ENCODE measurements at places on chromosomes 2 and 18.

- DNase-seq: no peak
These were observed 44.6 kb downstream of the DPP4 start for GRCh38 chr2:162029287-162029901.

DNA sequence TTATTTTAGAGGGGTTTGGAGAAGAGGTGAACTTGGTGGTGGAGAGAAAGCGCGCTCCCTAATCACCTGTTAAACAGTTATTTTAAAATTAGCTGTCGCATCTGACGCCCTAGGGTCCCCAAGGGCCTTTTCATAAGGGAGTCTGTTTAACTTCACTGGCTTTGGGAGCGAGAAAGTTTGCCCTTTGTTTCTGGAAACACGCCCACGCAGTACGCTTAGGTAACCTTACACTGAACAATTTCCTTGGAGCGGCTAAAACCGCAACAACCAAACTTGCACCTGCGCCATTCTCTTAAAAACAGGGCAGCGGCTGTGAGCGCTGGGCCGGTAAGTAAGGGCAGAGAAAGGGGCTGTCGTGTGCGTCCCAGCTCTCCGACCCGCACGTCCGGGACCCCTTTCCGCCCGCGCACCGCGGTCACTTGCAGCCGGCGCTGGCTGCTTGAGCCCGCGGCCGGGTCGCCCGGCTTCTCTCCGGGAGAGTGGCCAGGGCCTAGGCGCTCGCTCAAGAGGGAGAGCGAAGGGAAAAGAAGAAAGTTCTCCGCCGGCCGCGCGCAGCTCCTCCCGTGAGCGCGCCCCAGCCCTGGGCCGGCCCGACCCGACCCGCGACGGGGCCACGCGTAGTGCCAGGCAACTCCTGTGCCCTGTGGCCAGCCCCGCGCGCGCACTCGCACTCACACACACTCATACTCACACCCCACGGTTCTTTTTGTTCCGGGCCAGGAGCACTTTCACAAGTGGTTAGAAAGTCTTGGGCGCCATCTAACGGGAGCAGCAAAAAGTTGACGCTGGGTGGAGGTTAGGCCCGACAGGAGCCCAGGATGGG, 19.2 kb downstream of the POU3F3 start:
- no peak for DNase-seq

- no peak for DNase-seq
These were observed 472.0 kb downstream of the DCDC2C start for GRCh38 chr2:4175343-4175742.

- no peak for DNase-seq
These were observed 23.0 kb downstream of the RTP5 start for GRCh38 chr2:241892299-241893137.

GRCh38 chr2:11152591-11152990, 2.7 kb upstream of the SLC66A3 start:
- no peak for DNase-seq

DNA sequence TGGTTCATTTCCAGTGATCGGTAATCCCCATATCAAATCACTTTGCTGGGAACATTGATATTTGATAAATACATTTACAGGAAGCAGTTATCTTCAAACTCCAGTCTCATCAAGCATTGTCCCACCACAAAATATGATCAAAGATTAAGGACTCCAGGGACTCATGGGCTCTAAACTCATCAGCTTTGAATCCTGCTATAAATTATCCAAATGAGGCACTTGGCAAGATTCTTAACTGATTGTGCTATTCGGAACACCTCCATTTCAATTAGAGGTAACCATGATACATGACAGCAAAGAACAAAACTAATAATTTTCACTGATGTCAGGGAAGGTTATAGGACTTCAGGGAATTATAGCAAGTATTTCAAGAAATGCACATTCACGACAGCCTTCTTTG, 1088.1 kb upstream of the PIK3C3 start:
- no peak for DNase-seq

DNA sequence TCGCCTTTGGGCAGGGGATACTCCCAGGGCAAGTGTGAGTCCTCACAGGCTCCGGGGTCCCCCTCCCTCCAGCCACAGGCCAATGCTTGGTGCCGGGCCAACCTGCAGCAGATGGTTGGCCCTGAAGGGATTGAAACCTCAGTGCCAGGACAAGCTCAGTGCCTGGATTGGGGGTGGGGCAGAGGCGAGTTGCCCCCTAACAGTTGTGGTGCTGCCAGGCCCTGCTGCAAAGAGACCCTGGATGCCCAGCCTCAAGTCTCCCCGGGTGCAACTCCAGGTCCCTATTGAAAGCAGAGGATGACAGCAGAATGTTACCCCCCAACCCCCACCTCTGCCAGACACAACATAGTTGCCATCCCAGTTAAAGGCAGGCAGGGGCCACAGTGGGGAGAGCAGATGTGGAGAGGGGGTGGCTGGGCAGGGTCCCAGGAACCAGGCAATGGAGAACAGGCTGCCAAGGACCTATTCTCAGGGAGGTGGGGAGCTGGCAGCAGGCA, 9.5 kb upstream of the RNF103 start:
- DNase-seq: no peak

- no peak for DNase-seq
These were observed 42.9 kb upstream of the SNTG2 start for GRCh38 chr2:907706-908105.

DNA sequence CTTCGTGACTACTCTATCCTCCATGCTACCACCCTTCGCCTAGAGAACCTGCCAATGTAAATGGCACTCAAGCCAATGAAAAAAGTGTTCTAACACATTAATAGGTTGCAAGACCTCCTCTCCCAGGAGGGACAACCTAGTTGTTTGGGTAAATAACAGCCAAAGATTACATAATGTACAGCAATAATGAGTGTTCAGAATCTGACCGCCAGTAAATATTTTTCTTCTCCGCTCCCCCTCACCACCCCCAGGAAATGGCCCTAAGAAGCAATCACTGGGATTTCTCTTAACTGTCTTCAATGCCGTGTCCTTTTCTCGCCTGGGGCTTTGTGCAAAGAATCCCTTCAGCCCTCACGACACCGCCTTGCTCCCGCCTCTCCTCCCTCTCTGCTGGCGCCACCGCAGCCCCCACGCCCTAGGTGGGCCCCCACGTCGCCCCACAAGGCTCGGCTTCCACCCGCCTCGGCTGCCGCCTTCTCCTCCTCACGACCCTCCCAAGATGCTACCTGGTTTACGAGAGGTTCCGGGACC, 458 bp downstream of the HYCC2 start:
- DNase-seq: peak; percentile 18

DNA sequence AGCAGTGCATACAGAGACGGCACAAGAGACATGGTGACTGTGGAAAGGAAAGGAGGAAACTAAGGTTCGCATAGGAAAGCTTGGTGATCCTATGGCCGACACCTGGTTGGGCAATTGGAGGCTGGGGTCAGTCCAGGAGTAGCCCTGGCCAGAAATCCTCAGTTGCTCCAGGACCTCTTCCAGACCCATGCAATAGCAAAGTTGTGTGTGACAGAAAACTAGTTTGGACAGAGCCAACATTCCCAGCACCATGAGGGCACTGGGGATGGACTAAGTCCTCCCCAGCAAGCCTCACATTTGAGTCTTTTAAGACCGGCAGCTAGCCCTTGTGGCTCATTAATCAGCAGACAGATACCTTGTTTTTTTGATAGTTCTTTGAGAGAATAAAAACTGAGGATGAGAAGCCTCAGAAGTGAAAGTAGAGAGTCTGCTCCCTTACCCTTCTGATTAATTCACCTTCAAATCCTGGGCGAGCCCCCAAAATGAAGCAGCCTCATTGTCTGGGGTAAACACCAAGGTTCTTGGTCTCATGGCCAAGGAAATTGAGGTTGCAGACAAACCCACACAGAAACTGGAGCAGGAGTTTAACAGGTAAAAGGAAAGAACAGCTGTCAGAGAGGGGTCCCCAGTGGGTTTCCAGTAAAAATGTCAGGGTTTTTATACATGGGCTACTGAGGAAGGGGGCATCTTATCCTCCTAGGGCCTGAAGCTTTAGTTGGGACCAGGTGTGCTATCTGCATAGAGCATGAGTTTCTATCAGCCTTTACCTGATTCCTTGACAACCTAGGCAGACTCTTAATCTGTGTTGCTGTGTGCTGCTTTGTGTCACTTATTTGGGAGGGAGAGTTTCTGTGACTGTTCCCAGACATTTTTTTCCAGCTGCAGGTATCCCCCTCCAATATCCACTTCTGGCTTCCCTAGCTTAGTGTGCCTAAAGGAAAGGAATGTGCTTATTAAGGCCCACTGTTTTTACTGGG, 39.1 kb downstream of the STK17B start:
- peak; percentile 25 for DNase-seq

DNA sequence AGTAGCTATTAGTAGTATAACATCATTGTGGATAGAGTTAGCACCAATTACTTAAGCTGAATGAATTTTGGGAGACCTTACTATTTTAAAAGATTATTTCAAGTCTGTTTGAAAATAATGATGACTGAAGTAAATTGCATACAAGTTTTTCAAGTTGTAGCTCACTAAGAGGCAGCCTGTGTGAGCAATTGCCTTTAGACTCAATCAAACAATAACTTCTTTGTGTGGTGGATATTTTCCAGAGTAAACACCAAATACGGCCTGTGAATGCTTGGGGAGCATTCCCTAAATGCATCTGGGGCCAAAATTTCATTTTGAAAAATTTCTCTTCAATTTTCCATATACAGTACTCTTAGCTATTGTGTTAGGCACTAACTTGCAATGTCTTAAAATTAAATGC, 7.9 kb downstream of the SERPINB12 start:
- no peak for DNase-seq

DNA sequence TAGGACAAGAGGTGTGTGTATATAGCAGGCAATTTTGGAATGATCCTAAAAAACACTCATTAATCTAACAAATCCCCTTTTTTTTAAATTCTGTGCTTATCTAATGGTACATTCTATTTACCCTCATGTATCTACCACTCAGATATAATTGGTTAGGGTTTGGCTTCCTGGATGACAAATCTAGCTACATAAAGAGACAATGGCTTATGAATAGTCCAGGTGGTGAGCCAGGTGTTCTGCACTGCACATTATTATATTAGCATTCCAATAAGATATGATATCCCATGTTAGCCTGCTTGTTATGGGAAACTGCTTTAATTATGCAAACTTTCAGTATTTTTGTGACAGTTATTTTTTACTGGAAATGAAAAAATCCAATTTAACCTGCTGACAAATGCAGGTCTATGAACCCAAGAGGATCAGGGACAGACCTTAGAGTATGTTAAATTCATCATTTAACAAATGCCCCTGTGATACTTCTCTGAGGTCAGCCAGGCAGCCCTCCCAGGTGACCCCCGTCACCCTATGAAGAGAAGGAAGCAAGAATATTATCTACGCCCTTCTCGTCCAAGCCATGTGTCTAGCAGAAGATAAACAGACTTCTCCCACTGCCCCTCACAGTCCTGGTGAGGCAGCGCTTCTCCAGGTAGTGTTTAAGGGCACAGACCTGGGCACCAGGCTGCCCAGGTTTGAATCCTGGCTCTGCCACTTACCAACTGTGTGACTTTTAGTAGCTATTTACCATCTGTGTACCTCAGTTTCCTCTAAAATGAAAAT, 83.0 kb downstream of the ADD2 start:
- no peak for DNase-seq

DNA sequence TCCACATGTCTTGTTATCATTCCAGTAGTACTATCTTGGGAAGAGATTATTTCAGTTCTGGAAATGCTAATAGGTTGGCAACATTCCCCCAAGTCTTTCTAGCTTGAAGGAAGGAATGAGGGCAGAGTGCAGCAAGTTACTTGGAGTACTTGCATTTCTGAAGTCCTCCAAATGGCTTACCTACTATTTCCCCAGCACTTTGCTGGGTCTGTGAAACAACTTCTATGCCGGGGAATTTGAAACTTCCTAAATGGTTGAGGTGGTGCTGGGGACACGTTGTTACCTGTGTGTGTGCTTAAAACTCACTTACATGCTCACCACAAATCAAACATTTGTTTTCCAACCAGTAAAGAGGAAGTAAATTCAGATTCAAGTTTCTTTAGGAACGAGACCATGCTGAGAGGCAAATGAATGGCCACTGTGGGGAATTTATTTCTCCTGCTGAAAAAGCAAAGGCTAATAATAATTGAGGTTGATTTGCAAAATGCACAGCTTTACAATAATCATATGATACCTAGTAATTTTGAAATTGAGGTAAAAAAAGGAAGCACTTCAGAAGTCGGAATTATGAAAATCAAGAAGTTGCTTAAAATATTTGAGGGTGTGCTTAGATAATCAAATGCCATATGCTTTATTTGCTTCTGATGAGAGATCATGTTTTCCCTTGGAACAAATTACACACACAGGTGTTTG, 1167.7 kb upstream of the ZEB2 start:
- DNase-seq: no peak

DNA sequence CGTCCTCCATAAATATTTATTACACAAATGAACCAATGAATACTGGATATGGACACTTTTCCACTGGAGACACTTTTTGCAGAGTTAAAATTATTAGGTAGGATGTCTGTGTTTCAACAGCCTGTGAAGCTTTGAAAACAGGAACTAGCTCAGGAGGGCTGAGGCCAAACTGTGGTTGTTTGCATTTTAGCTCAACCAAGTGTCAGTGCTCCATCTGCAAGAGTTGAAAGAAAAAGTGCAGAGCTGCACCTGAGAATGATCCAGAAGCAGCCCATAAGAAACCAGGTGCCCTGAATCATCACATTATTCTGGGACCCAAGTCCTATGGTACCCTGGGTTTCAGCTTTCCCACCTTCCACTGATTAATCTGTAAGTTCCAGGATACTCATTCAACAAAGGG, 180.4 kb downstream of the TRIB2 start:
- DNase-seq: no peak

GRCh38 chr2:190655570-190655969, 6.7 kb downstream of the NAB1 start:
- no peak for DNase-seq

GRCh38 chr2:96407919-96408550, 72.5 kb downstream of the NCAPH start:
- DNase-seq: no peak

GRCh38 chr2:239569401-239570090, 168.7 kb upstream of the HDAC4 start:
- no peak for DNase-seq

- DNase-seq: no peak
These were observed 1097.9 kb upstream of the CNTNAP5 start for GRCh38 chr2:122927197-122927596.

DNA sequence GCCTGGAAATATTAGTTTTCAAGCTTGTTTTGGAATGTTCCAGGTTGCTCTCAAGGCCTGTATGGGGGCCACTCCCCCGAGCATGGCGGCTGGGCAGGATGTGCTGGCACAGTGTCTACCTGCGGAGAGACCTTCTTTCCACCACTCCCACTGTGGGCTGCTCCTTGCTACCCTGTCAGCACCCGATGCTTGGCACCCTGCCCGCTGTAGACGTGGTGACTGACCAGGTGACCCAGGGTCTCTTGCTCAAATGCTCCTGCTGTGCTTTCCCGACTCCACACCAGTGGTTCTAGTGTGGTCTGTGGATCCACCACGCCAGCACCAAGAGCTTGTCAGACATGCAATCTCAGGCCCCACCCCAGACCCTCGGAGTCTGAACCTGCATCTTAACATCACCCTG, 213.3 kb downstream of the SH3BP4 start:
- DNase-seq: no peak

DNA sequence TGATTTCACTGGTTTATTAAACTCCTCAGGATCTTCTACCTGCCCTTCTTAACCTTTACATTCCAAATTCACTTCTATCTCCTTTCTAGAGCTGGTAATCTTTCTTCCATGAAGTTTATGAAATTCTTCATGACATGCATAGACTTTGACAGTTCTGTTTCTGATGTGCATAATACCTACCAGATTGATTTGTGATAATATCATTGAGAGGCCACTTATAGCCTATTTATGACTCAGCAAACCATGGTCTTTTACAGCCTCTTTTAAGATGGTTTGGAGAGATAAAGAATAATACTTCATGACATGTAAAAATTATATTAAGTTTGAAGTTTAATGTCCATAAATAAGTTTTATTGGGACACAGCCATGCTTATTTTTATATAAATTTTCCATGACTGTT, 14.0 kb downstream of the SCN2A start:
- DNase-seq: no peak

All from stimulated activated CD4-positive, alpha-beta T cell treated with anti-CD3 and anti-CD28 coated beads, Interleukin-12 subunit alpha, Interleukin-12 subunit beta, amount 100 ng/mL, for 24 hours (primary cell).